ENCODE measurements at places on chromosomes 2 and 18.

GRCh38 chr2:5782103-5782502 is 89.9 kb downstream of the SOX11 start:
- no peak for DNase-seq

DNA sequence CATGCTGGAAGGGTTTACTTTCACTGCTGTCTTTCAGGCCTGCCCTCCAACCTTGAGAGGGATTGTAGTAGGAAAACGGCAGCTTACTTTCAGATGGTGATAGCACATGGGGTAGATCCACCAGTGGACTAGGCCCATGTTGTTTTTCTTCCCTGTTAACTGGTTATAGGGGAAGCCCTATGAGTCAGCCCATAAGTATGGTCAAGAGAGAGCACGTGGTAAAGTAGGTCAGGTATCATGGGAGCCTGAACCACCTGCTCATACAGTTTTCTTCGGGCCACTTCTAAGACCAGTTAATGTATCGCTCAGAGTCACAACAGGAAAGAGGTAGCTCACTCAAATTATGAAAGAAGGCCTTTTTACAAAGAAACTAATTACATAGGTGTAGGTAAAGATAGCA is 33.0 kb downstream of the PDK1 start:
- DNase-seq, result no peak

GRCh38 chr18:11688972-11689668 is at the start of gene GNAL:
Gene GNAL (plus strand): TSS chr18:11689264. CDS start chr18:11689564, 300 bp downstream.
- peak; percentile 85 for DNase-seq

- no peak for DNase-seq
Observed at GRCh38 chr18:23825978-23826405, 136.7 kb downstream of the LAMA3 start.

DNA sequence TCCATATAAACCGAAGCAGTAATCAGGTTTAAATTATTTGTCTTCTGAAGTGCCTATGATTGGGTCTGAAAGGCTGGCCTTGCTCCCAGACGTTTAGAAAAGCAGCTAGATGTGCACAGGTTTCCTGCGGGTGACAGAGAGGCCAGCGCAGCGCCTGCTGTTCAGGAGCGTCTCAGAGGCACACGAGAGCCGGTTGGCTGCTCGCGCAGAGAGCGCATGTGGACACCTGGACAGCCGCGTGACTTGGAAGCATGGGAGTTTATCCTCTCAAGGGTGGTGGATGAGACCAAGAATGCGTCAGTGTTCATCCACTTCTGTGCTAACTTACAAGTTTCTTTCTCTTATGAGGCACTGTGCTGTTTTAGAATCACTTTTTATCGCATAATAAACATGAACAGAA is 303.7 kb downstream of the PTGR3 start:
- no peak for DNase-seq

- no peak for DNase-seq
Observed at GRCh38 chr2:228334180-228334579, 152.7 kb upstream of the SPHKAP start.

GRCh38 chr2:221439761-221440479 is 132.2 kb downstream of the EPHA4 start:
- DNase-seq, result no peak

- DNase-seq, result no peak
Observed at GRCh38 chr2:143916781-143917180, 603.1 kb downstream of the ZEB2 start.

DNA sequence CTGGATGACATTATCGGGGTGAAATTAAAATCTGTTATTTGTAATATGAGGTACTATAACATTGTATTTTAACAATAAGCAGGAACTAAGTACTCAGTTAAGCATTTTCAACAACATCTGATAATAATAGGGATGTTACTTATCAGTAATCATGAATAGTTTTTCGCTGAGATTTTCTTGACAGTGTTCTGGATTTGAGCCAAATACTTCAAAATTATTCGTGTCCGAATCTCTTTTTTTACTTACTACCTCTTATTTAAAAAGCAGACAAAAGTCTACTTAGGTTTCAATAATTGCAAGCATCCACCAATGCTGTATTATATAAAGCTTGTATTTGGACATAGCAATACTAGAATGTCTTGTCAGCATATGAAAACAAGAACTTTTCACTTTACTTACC is 6.4 kb upstream of the ANKRD12 start:
- DNase-seq, result no peak

DNA sequence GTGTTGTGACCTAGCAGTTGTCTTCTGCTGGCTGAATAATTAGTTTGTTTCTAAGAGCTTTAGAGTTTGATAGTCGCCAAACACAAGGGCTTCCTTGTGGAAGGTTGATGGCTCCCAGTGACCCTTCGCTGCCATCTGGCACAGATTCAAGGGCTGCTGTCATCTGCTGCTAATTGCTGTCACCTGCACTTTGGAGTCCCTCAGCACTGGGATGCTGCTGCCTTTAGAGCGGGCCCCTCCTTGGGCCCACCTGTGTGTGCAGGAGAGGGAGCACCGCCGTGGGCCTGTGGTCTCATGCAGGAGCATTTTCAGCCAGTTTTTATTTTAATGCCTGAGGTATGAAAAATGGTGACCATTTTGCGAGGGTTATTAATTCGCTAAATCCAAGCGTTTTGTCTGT is 154.0 kb upstream of the NFATC1 start:
- DNase-seq, result no peak

GRCh38 chr18:78659748-78660147 is 319.9 kb upstream of the SALL3 start:
- DNase-seq, result no peak

- no peak for DNase-seq
Observed at GRCh38 chr2:135662088-135662487, 79.6 kb upstream of the UBXN4 start.

GRCh38 chr2:7646661-7647060 is 729.4 kb downstream of the RNF144A start:
- no peak for DNase-seq

- DNase-seq, result peak; percentile 70
Observed at GRCh38 chr18:58054041-58054781, 10.2 kb downstream of the NEDD4L start.

- DNase-seq, result no peak
Observed at GRCh38 chr2:239249776-239250175, 151.0 kb downstream of the HDAC4 start.

DNA sequence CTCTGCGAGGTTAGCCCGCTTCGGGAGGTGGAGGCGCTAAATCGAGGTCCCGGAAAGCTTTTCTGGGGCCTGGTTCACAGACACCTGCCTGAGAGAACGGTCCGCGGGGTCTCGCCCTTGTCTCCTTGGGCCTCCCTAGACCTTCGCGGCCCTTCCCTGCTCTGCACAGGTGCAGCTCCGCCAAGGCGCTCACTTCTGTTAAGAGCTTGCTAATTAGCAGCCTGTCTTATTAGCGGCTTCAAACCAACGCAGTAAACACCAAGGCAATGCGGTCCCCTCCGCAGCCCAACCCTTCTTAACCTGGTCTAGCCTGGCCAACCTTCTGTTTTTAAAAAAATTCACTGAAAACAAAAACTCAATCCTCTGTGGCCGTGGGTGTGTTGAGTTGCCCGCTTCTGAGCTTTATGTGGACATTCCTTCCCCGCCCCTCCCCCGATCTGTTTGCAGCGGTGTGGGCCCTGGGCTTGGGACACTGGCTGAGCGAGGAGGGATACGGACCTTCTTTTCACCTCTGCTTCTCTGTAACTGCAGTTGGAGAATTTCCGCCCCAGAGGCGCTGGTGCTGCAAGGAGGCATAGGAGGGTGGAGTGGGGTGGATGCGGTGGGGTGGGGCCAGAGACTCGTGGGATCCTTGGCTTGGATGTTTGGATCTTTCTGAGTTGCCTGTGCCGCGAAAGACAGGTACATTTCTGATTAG is 3.4 kb upstream of the HOXD4 start:
- peak; percentile 62 for DNase-seq

DNA sequence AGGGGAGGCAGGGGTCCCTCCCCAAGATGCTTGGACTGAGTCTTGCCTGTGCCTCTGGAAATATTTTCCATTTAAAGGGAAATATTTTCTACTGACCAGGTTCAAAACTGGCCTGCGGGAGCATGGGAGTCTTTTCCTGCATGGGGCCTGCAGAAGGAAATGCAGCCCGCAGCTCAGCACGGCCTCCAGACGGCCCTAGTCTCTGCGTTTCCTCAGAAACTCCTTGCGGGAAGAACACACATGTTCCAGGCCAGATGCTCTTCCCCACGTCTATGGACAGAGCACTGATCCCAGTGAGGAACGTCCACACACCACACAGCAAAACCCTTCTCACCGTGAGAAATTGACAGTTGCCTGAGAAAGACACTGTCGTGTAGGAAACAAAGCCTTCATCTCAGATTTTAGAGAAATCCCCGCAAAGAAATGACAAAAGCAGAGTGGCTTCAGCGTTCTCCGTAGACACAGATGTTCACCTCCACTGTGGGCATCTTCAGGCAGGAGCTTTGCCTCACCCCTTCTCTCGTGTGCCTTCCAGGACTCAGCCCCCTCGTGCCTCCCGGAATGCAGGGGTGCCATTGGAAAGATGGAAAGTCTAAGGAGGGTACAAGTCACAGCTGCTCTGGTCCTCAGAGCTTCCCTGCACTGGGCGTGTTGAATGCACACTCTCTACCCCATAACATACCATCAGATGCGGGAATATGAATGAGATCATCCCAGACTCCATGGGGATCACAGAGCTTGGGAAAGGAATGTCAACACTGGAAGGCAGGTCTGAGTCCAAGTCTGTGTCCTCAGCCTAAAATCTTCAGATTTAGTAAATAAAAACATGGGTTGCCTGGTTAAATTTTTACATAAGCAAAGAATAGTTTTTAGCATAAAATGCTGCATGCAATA is 438.7 kb upstream of the SALL3 start:
- no peak for DNase-seq

DNA sequence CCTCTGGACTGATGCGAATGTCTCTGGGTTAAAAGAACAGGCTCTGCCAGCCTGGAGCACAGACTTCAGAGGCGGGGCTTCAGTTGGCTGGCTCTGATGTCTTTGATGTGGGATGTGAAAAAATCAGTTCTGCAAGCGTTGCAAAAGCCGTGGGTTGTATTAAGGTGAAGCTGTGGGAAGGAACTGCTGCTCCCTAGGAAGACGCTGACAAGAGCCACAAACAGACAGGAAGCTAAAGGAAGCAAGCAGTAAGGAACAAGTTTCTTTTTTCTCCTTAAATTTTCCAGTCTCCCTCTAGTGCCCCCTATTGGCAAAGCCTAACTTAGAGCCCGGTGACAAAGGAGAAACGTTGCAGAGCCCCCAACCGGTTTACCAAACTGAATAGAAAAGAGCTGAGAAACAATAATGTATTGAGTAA is 239.0 kb downstream of the CCDC178 start:
- no peak for DNase-seq

DNA sequence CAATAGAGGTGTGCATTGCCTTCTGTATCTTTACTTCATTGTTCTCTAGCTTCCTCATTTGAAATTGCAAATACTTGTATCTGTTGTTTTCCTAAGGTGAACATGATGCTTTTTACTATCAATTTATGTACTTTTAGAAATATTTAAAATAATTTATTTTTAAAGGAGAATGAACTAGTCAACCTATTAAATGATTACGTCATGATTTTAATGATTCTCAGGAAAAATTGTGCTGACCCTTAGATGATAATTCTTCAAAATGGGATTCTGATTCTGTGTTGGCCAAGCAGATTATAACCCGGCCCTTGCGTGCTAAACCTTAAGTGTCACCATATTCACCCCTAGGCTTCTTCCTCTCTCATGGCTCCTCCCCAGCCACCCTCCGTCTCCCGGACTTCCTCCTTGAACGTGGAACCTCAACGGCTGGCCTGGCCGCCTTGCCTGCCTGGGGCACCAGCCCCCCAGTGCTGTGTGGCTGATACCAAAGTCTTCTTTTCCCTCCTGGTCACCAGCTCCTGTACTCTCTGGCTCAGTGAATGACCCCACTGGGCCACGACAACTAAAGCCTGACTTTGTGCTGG is 292.0 kb downstream of the GBX2 start:
- no peak for DNase-seq

GRCh38 chr18:59697236-59697932 is at the start of gene CCBE1:
Gene CCBE1 (minus strand): TSS chr18:59697423.
- DNase-seq, result peak; percentile 88

DNA sequence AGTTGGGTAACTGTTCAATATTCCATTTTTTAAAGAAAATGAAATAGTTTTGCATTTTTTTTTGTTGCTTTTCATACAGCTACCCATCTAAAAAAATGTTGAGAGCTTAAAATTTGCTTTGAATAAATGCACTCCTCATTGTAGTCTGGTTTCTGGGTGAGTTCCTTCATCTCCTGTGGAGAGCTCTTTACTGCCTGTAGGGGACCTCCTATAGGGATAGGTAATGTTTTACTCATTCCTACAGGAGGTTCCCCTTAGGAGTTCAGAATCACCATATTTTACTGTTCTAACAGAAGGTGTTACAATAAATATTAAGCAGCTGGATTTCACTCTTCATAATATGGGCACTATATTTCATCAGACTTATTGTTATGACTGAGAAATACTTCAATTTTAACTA is 947.3 kb upstream of the CRIM1 start:
- DNase-seq, result no peak

- DNase-seq, result peak; percentile 31
Observed at GRCh38 chr2:1738163-1738562, 6.2 kb downstream of the PXDN start.

DNA sequence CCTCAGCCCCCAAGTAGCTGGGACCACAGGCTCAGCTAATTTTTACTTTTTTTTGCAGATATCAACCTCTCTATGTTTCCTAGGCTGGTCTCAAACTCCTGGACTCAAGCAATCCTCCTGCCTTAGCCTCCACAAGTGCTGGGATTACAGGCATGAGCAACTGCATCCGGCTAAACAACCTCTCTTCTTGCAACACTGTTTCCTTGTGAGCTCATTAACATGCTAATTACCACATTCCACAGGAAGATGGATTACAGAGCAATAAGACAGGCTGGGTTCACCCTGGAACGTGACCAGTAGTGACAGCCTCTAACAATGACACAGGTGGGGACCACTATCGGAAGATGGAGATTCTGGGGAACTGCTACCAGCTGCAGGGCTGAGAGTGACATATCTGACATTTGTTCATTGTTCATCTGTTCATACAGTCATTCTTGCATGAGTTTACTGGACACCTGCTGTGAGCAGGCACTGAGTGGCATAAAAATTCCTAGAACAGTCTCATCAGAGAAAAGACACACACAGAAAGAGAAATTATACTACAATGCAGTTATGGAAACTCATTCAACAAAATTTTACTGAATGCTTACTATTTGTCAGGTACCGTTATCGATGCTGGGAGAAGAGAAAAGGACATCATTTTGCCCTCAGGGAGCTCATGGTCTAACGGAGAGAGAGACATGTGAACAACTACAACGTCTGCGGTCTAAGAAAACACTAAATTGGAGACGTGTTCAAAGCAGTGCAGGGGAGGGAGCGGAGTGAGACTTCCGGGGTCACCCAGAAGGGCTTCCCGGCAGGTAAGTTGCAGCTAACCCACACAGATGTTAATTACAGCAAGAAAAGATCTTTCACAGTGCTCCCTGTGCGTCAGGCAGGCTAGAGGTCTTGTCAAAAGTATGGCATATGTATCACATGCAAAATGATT is 37.6 kb downstream of the PROC start:
- no peak for DNase-seq

DNA sequence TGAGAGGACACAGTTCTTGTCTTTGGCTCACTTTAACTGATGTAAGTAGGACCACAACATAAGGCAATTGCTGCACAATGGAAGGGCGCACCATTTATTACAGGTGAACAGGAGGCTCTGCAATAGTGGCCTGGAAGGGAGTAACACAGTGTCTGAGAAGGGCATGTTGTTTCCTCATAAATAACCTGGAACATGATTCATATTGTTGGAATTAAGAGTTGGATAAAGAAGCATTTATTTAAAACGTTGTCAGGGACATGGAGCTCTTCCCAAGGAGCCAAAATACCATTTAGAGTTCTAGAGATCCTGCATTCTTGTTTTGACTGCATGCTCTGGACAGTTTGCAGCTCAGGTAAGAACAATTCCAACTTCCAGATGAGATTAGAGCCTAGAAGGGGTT is 110.4 kb downstream of the PLCL1 start:
- DNase-seq, result no peak
